ENCODE measurements at places on chromosomes 5 and 9.

DNA sequence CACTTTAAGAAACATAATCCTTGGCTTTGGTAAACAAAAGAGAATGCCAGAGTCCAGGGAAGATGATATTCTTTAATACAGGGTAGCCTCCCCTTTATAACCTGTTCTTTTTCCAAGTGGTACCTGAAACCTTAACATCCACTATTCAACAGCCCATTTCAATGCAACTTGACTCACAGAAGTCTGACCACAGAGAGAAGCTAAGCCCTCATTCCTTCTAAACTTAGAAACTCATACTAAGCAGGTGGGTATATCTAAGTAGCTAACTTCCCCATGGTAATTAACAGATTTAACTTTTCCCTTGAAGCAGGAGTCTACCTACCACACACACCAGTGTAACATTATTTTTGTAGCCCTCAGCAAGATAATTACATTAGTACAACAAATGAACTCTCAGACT lies 91.9 kb downstream of the CEMIP2 start:
- DNase-seq, result no peak

DNA sequence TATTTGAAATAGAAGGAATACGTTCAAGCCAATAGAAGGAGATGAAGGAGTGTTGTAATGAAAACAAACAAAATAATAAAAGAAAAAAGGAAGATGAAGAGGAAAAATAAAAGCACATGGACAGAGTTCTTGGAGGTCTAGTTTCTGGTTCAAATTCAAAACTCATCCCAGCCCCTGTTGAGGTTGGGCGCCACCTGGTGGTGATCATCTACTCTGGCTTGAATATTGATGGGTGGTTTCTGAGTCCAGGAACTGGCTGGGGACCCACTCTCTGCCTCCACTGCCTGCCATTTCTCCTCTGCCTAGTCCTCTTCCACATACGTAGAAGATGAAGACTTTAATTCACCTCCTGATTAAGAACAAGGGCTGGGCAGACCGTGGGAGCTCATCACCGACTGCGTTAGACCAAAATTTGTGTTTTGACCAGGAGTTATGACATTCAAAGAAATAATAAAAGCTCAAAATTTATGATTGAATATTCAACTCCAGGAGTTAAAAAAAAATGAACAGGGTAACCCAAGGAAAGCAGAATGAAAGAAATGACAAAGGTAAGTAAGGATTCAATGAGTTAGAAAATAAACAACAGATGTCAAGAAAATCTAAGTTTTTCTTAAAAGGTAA lies 99.0 kb upstream of the SLC1A3 start:
- no peak for DNase-seq

GRCh38 chr5:97087138-97087537 lies 55.3 kb downstream of the LIX1 start:
- no peak for DNase-seq

DNA sequence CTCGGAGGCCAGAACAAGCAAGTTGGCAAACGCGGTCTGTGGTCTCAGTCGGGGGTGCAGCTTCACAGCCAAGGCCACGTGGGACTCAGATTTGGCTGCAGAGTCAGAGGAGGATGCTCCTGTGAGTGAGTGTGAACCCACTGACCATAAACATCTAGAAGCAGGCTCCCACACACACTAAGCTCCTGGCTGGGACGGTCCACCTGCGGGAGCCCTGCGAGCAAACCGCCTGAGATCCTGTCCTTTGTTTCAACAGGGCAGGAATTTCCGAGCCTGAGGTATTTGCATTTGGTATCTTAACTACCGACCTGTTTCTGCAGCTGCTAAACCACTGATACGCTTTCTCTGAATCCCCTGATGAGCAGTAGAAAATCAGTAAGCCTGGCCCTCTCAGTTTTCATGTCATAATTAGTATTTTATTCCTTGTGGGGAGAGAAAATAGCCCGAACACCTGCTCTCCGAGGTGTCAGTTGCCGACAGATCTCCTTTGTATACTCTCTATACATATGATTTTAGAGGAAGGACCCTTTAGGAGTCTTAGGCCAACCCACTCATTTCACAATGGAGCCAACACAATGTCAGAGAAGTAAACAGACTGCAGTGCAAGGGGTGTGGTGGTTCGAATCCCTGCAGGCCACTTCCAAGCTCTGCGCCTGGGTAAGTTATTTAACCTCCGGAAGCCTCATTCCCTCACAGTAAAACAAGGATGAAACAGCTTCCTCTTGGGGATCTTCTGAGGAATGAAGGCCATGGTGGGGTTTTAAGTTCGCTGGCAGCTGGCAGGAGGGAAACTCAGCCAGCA lies 40.9 kb upstream of the PWWP2A start:
- DNase-seq, result no peak

DNA sequence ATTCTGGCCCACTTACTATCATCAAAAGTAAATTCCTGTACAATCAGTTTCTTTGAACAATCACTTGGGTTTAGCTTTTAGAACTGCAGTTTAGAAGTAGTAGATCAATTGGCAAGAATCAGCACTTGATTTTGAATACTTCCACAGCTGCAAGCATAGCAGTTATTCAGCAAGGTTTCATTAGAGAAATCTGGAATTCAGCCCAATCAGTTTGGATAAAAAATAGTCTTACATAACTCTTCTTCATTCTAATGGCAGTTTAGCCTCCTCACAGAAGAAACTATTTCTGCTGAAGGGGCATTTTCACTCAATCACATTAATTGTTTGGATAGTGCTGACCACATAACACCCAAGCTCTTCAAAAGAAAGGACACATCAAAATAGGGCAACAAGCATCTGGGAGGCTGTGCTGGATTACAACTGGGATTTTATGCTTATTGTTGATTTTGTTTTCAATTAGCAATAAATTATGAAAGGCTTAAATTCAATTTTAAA lies 336.2 kb upstream of the PDE4D start:
- no peak for DNase-seq

DNA sequence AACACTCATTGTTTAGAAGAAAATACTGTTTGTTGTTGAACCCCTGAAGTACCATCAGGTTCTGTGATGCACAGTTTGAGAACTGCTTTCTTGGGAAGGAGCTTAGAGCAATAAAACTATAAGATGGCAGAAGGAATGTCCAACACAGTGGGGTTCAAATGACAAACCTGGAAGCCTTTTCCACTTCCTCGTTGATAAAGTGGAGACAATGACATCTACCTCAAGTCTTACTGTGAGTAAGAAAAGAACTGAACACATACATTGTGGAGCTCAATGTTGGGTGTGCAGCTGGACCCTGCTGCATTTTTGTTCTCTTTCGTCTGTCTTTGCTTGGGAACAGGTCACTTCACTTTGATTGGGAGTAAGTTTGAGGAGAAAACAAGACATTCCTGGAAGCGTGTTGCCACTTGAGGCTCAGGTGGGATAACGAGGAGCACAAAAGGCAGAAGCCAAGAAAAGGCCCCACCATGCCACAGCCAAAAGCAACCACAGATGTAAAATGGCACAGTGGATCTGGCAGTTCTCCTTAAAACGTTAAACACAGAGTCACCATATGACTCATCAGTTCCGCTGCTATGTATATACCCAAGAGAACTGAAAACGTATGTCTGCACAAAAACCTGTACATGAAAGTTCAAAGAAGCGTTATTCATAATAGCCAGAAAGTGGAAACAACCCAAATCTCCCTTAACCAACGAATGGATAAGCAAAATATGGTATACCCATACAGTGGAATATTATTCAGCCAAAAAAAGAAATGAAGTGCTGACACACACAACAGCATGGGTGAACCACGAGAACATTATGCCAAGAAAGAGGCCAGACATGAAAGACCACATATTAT lies 42.9 kb upstream of the SUB1 start:
- no peak for DNase-seq

DNA sequence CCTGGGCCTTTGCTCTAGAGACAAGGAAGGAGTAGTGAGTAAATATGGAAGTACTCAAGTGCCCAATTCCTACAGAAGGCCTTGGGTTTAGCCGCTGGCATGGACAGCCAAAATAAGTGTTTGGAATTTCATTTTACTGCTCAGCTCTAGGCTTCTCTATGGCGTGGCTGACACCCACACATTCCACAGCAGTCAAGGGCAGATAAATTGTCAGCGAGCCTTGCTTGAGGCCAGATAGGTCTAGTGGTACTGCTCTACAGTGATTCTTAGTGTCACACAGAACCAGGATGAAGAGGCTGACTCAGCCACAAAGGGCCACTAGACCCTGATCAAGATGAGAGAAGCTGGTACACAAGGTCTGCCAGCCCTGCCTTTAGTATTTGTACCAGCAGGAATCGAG lies 111.0 kb upstream of the NFIB start:
- DNase-seq, result no peak

GRCh38 chr5:2897276-2897961 lies 145.9 kb upstream of the IRX2 start:
- no peak for DNase-seq

DNA sequence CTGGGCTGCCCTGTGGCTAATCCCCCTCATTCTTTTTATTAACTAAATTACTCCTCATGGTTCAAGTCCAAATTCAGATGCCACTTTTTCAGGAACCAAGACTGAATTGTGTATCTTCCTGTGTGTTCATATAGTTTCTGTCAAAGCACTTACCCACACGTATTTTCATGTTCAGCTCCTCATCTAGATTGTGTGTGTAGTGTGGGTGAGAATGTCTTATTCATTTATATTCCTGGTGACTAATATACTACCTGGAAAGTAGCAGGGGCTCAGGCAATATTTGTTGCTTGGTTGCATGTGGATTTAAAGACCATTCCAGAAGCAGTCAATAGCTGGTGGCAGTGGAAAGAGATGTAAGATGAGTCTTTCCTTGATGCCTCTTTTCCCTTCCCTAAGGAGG lies 48.5 kb upstream of the SRP19 start:
- DNase-seq, result no peak

DNA sequence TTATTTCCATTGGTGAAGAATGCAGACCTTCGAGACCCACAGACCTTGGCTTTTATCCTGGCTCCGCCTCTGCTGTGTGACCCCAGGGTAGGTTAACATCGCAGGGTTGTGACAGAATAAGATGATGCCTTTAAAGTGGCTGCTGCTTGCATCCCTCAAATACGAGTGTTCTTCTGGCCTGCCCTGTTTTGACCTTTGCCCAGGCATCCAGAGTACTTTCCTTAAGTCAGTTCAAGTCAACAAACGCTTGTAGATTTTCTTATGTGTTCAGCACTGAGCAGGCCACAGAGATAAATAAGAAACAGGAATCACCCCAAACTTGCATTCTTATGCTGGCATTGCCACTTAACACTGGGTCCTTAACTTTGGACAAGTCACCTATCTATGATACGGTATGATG lies 50.2 kb downstream of the GPR21 start:
- DNase-seq, result no peak

GRCh38 chr5:163563880-163564279 lies 58.5 kb downstream of the MAT2B start:
- no peak for DNase-seq

GRCh38 chr5:138610415-138610917 lies 35.3 kb upstream of the HSPA9 start:
- no peak for DNase-seq

DNA sequence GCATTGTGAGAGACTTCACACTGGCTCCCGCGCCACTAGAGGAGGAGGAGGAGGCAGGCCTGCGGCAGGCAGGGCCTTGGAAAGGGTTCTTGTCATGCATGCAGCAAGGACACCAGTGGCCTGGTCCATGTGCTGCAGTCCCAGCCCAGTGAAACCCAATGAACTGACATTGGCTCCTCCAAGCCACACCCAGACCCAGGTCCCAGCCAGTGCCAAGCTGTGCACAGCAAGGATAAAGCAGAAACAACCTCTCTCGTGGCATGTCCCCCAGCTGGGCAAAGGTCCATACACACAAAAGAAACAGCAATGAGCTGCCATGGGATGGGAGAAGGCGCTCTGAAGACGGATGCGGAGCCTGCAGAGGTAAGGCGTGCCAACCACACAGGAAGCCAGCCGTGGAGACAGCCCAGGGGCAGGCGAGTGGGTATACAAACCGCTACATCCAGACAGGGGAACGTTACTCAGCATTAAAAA lies 89.2 kb downstream of the SEMA4D start:
- no peak for DNase-seq

DNA sequence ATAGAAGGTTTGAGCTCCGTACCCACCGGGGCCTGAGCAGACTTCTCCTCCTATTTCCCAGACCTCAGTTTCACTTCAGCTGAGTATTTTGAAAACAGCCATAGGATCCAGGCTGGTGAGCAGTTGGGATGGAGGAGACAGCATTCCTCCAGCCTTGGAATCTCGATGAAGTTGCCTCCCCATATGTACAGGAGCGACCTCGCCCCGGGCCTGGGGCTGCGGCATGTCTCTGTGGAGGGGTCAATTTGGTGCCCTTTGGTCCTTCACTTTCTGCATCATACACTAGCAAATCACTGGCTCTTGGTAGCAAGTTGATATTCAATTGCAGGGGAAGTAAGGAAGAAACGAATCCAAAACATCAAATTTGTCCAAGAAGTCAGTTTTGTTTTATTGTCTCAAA lies 402.0 kb upstream of the IRX4 start:
- DNase-seq, result no peak

DNA sequence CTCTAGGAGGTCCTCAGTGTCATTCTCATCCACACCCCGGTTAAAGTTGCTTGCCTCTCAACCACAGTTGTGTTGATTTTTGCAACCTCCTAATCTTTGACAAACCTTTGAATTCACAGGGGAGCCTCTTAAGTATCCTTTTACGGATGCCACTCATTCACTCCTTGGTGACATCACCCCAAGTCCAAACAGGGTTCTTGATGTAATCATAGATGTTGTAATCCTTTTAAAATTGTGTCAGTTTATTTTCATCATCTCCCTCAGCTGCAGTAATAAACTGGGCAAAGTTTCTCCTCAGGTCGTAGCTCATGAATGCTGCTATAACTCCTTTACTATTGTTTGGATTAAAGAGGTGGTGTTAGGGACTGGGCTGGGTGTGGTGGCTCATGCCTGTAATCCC lies 637.2 kb upstream of the NUDT12 start:
- DNase-seq, result no peak

DNA sequence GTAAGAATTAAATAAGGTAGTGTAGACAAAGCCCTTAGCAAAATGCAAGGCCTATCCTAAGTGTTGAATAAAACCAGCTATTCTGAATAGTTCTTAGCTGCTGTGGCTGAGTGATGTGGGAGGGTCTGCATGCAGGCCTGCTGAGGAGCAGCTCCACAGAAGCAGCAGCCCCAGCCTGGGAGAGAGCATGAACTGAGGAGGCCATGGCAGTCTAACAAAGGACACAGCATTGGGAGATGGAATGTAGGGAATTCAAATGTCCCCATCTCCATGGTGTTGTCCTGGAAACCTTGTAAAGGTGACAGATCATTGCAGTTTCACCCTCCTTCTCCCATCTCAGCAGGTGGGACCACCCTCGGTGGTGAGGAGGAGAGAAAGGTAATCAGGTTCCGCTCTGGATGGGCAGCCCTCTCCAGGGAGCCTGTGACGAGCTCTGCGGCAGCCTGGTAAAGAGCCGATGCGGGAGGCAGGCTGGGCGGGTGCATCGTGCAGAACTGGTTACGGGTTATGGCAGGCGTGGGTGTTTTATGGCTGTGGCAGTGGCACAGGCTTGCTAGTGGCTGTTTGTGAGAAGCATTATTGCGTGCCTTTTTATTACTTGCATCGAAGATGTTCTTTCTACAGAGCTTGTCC lies 199.9 kb upstream of the GLRA1 start:
- DNase-seq, result no peak

GRCh38 chr9:15697446-15697851 lies 144.6 kb downstream of the CCDC171 start:
- DNase-seq, result no peak

All from cerebellar nuclear complex (tissue), 1 donor.